ENCODE measurements at places on chromosomes 3 and 15.

GRCh38 chr3:116002235-116002634 is 378.9 kb downstream of the GAP43 start:
- DNase-seq, result no peak

GRCh38 chr3:149701977-149702350 is 44.1 kb upstream of the WWTR1 start:
- peak; percentile 19 for DNase-seq

DNA sequence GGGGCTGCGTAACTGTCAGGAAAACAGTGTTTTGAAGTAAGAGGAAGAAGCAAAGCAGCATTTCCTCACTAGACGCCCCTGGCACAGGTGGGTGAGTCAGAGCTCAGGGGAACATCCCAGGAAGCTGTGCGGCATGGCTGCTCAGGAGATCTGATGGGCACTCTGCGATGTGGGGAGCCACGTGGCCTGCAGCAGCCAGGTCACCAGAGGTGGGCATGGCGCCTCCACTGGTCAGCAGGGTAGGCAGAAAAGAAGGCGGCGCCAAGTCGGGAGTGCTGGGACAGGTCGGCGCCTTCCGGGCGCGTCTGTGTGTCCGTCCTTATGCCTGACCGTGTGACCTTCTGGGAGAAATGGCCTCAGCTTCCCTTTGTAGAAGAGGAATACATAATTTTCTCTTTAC is 249.9 kb upstream of the ST8SIA2 start:
- no peak for DNase-seq

- DNase-seq, result no peak
Observed at GRCh38 chr3:43581343-43581742, 40.5 kb downstream of the ANO10 start.

- DNase-seq, result no peak
Observed at GRCh38 chr3:23834082-23834870, 28.5 kb downstream of the UBE2E1 start.

DNA sequence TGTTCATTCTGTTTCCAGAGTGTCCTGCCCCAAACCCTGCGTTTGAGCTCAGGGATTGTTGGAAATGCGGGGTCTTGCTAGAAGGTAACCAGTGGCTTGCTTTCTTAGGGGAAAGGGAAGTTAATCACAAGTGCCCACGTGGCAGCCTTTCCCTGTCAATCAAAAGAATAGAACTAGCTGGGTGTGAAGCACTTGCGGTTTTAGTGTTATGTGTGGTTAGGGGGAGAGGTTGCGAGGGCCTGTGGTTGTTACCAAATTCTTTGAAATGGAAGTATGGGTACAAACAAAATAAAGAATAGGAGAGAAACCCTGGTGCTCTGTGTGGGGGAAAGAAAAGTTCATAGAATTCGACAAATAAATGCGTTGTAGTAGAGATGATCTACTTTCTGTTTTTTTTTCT is 67.6 kb downstream of the FNDC3B start:
- DNase-seq, result peak; percentile 65

DNA sequence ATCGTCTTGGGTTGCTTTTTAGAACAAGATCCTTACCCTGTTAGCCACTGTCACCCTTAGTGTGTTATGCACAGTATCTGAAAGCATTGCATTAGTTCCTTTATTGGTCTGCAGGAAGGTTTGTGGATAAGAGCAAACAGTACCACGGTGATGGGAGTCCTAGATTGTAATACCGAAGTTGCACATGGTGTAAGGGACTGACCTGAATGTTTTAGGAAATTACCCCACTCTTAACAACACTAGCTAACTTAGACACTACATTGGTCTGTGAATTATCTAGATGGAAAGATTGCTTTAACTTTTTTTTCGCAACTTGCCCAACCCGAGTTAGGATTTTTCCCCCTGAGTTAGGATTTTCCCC is 1.3 kb downstream of the STT3B start:
- no peak for DNase-seq

- no peak for DNase-seq
Observed at GRCh38 chr3:29070959-29071634, 209.8 kb upstream of the RBMS3 start.

DNA sequence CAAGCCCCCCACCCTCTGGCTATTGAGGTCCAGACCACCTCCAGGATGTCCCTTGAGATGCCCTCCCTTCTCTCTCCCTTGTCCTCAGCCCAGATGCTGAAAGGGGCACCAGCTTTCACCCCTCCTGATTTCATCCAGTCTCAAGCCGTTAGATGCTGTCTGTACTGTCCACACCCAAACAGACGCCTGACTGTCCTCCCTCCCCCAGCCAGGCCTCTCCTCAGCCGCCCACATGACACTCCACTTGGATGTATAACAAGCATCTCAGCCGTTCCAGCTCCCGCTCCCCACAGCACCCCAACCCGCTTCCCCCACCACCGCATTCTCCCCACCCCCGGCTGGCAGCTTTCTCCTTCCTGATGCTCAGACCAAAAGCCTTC is 25.0 kb upstream of the CYP11A1 start:
- DNase-seq, result no peak

- no peak for DNase-seq
Observed at GRCh38 chr3:160980740-160981139, 124.4 kb downstream of the B3GALNT1 start.

DNA sequence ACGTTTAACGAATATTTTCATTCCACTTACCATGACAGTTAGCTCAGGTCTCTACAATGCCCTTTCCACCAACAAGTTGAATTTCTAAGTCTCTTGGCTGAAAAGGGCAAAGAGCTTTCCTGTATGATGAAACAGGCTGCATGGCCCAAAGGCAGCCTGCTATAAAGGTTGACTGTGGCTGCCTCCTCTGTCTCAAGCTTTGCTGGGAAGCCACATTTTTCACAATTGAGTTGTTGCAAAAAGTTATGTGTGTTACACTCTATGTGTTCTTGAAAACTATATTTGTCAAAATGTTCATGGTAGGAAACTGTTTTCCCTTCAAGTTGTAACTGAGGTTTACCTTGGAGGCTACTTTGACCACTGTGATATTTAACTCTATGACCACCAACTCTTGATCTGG is 49.5 kb downstream of the DZIP1L start:
- DNase-seq, result no peak

- no peak for DNase-seq
Observed at GRCh38 chr15:101022876-101023275, 103.7 kb downstream of the LRRK1 start.

DNA sequence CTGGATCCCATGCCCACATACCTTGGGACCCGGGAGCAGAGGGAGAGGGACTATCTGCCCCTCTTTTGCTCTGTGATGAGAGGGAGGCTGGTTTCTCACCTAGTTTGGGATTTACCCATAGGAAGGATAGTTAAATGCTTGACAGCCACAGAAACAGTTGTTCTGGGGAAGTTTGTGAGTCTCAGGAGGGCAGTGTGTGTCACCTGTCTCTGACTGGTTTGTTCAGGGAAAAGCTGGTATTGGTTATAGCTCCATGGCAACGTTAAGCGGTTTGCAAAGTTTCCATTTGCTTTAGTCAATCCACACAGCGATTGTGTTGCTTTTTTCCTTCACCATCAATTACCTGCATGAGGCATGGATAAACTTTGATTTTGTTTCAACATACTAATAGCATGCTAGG is 3.7 kb upstream of the TMED3 start:
- no peak for DNase-seq

DNA sequence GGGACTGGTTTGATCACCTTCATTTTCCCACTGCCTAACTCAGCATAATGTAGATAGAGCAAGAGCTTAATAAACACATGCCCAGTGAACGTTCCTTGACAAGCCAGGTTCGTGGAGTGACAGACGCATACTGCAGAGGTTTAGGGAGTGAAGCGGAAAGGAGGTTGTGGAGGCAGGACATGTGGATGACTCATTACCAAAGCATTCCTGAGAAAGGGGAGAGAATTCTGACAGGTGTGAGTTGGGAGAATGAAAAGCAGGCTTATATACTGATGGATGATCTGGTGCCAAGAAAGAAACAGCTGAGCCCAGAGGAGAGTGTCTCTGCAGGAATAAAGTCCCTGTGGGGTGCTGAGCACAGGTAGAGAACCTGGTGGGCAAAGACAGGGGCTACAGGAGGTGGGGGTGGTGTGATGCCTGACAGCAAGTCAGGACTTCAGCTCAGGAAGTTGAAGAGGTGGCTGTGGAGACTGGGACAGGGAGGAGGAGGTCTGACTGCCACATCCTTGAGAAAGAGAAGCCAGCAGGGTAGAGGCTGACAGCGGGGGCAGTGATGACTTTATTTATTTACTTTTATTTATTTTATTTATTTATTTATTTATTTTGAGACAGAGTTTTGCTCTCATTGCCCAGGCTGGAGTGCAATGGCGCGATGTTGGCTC is 2.4 kb upstream of the RPL29 start:
- no peak for DNase-seq

GRCh38 chr15:32029409-32029861 is 880 bp upstream of the CHRNA7 start:
- no peak for DNase-seq

DNA sequence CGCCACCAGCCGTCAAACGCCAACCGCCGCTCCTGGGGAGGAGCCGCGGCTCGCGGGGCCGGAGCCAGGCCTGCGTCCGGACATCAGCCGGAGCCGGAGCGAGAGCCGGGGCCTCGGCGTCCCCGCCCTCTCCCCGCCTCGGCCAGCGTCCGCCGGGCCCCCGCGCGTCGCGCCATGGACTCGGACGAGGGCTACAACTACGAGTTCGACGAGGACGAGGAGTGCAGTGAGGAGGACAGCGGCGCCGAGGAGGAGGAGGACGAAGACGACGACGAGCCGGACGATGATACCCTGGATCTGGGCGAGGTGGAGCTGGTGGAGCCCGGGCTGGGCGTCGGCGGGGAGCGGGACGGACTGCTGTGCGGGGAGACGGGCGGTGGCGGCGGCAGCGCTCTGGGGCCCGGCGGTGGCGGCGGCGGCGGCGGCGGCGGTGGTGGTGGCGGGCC is 359 bp downstream of the ARIH1 start:
- DNase-seq, result no peak

DNA sequence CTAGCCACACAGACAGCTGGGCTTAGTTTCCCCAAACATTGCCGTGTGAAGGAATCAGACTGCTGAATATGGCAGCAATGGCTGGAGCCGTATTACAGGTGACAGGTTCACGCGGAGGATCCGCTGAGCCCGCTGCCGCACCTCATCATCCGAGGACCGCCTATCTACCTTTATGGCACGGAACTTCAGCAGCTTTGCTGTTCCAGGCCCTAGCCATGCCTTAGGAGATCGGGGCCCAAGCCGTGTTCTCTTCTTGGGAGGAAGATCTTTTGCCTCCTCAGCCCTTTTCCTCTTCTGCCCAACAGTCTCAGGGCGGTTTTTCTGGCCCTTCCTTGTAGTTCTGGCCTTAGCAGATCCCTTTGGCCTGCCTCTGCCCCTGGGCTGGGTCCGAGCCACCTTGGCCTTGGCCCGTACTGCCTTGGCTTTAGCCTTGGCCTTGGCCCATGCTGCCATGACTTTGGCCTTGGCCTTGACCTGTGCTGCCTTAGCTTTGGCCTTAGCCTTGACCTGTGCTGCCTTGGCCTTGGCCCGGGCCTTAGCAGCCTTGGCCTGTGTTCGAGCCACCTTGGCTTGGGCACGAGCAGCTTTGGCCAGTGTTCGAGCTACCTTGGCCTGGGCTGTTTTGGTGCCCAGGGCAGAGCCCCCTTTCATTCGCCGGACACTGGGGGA is 3.2 kb downstream of the CCDC71 start:
- no peak for DNase-seq

- no peak for DNase-seq
Observed at GRCh38 chr3:58487140-58487886, 4.6 kb upstream of the KCTD6 start.

DNA sequence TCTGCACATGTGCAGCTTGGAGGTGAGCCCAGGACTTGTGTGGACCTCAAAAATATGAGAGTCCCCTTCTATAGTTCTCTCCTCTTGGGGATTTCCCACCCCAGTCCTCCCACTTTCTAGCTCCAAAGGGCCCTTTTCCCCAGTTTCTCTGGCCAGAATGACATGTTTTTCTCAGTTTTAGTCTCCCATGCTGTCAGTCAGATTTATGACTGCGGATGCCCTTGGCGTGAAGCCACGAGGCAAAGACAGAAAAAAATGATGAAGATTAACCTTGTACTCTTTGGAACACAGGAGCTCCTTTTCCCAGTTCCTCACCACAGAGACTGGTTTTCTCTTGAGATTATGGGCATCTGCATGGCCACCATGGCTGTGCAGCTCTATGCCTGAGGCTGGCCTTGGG is 72.0 kb upstream of the TTBK2 start:
- no peak for DNase-seq

GRCh38 chr3:98594628-98595324 is 1.4 kb upstream of the CPOX start:
- no peak for DNase-seq

DNA sequence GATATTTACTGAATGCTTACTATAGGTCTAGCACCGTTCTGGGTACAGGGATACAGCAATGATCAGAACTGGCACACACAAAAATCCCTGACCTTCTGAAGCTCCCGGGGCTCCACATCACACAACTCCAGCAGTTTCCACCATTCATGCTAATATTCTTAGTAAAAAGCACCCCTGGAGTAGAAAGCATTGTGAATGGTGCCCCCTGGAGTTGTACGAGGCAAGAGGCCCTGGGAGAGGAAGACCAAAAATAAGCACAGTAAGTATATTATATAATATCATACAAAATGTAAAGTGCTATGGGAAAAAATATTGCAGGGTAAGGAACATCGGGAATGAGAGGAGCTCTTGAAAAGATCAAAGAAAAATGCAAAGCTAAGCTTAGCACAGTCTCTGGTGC is 790 bp upstream of the SRGAP3 start:
- no peak for DNase-seq

DNA sequence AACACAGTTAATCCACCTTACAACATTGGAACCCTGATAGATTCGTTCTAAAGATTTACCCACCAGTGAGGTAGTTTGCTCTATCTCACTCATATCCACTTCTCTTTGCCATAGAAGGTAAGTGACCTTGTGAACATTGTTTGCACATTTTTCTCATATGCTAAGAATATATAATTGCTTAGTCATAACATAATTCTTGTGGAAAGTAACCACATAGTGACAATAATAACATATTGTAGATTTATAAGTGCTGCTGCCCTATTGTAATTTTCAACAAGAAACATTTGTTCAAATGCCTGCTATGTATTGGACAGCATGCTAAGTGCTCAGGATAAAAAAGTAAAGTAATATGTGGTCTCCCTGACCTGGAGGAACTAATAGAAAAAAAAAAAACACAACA is 554.2 kb upstream of the KCNMB2 start:
- DNase-seq, result no peak

DNA sequence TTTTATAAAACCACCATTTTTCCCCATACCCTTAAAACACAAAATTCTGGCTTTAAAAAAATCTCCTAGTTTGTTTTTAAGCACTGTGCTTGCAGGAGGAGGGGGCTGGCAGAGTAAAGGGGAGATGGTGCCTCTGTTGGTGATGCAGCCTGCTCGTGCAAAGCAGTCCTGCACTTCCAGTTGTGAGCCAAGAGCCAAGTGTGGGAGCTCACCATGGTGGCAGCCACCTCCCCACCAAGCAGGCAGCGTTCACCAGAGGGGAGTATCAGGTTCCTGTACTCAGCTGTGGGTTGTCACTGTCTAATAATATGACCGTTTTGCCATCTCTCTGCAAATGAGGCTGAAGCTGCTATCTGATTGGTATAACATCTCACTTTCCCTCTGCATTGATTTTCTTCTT is 164.8 kb downstream of the SYNPR start:
- DNase-seq, result no peak

Measured in stimulated activated CD8-positive, alpha-beta memory T cell treated with anti-CD3 and anti-CD28 coated beads, Interleukin-7, amount 100 ng/mL, for 48 hours (primary cell).